ENCODE measurements at places on chromosomes 11 and 22.

- DNase-seq: no peak
Observed at GRCh38 chr11:12968101-12968500, 41.0 kb upstream of the RASSF10 start.

DNA sequence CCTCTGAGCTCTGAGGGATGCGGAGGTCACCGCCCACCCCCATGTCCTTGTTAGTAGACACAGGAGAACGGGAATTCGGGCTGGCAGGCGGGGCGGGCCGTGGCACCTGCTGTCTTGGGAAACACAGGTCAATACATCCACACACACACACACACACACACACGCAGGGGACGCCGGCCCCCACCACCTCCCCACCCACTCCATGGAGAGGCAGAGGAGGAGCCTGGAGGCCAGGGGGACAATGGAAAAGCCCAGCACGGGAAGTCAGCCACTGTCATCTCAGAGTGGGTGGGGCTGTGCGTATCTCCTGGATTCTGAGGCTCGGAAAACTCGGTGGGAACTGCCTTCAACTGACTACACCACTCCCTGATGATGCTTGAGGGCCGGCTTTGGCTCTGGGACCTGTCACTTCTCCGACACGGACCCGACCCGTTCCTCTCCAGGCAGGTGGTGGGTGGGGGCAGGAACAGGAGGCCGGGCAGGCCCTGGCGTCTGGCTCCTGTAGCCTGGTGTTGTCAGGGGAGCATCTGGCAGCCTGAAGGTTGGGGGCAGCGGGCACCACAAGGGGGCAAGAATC is 18.5 kb upstream of the TMEM184B start:
- DNase-seq: no peak

GRCh38 chr11:2256293-2256913 is 14.0 kb downstream of the ASCL2 start:
- no peak for DNase-seq

DNA sequence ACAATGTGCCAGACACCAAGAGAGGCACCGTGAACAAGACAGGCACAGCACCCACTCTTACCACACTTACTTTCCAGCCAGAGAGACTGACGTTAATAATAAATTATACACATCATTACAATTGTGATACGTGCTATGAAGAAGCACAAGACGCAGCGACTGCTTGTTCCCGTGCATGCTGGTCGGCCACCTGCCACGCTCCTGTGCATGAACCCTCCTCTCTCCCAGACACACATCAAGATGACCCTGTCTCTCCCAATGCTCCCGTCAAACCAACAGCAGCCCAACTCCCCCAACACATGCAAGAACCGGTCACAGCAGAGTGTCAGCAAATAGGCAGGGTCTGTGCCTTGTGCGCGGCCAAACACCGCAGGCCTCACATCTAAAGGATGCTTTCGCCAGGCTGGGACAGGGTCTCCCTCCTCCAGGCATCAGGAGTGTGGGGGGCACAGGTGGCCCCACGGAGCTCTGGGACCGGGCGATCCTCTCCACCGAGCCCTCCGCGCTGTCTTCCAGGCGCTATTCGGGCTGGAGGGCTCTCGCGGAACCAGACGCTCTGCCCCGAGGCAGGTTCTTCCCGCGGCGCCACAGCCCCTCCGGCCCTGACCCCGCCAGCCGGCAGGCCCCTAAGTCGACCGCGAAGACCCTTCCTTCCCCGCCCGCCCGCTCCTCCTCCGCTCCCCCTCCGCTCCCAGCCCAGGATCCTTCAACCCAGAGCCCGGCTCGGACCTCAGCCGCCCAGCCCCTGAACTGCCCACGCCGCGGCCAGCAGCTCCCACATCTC is 533 bp downstream of the SERGEF start:
- no peak for DNase-seq

DNA sequence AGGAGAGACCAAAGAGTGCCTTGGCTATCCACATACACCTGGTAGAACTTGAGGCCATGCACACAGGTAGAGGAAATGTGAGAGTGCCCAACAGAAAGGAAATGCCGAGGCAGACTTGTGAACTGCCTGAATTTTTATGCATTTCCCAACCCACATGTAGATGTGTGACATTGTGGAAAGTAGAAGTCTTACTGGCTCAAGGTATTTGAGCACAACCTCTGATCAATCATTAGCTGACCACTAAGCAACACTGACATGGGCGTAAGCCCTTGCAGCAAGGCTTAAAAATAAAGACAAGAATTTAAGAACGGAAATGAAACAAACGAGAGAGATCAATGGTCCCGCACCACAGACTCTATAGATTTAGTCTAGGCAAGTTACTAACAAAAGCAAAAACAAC is 62.6 kb downstream of the POLD3 start:
- DNase-seq: no peak

DNA sequence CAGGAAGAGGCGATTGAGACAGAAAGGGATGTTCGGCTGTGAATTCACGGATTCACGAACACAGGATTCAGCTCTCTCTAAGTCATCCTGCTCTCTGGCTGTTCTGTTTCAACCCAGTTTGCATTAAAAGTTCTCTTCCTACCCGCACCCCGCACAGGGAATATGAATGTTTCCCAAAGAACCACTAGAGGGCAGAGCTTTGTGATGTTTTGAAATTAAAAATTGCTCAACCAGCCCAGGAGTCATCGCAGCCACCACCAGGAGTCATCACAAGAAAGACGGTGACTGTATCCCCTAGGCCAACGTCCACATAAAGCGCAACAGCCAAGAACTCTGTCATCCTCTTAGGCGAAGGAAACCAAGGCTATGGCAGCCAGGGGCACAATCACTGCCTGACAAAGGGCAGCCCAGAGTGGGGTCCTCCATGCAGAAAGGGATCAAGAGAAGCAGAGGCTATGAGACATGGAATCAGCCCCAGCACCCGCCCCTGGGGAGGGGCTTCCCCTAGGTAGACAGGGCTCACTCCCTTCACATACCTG is 122.4 kb downstream of the WT1 start:
- DNase-seq: peak; percentile 47

DNA sequence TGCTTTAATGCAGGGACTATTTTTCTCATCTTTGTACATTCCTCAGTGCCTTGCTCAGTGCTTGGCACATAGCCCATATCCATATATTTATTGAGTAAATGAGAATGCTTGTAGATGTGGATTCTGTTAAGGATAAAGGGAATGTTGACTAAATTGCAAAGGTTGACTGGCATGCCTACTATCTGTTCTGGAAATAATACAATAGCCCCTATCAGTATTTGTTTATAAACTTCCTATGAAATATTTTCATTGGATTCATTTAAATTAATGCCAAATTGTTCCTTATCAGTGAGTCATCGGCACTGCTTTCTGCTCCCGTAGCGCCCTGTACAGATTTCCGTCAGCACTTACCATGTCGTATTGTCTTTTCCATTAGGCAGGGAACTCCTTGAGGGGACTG is 8.0 kb downstream of the RNF121 start:
- no peak for DNase-seq

GRCh38 chr11:20754933-20755332 is 85.5 kb downstream of the NELL1 start:
- DNase-seq: no peak

DNA sequence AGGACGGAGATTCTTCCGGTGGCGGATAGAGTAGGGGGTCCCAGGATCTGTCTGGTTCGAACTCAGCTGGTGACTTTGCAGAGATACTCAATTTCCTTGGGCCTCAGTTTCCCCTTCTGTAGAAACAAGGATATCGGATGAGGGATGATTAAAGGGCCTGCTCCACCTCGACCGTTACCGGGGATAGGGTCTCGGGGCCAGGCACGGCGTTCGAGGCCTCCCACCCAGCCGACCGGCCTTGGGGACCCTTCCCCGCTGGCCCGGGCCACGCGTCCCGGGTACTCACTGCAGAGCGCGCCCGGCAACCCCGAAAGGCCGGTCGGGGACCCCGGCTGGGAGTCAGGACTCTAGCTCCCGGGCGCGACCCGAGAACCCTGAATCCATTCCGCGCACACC is 321 bp downstream of the RHBDD3 start:
- DNase-seq: no peak

- no peak for DNase-seq
Observed at GRCh38 chr11:35602160-35602793, 16.0 kb upstream of the FJX1 start.

DNA sequence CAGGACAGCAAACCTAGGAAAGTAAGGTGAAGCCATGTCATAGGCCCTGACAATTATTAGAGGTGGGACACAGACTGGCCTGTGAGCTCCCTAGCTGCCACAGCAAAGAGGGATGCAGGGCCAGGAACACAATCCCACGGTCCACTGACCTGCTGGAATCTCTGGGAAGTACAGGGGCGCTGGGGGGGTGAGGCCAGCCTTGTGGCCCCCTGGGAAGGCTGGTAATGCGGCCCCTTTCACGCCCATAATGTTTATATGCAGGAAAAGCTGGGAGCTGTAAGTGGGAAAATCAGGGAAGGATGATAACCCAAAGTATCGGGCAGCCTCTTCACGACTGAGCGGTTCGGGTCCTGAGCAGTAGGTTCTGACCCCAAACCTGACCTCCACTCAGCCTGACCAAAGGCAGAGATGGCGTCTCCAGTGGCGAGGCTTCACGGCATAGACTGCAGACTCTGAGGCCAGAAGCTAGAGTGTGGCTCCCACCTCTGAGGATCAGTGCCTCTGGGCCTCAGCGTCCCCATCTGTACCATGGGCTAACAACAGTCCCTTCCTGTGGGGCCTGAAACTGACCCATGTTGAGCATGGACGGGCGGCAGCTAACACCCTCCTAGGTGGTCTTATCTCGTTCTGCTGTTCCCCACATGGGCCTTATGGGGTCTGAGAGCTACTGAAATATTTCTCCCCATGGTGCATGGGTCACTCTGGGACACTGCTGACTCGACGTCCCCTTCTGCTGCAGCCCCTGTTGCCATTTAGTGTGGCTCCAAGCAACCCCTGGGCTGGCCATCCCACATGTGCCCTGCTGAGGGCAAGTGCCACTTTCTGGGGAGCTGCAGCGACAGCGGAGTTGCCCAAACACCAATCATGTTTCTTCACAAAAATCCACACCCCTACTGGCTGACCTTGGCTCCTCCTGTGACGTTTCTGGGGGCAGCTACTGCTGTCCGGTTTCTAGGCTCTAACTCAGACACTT is 101.8 kb downstream of the PHF21B start:
- no peak for DNase-seq

DNA sequence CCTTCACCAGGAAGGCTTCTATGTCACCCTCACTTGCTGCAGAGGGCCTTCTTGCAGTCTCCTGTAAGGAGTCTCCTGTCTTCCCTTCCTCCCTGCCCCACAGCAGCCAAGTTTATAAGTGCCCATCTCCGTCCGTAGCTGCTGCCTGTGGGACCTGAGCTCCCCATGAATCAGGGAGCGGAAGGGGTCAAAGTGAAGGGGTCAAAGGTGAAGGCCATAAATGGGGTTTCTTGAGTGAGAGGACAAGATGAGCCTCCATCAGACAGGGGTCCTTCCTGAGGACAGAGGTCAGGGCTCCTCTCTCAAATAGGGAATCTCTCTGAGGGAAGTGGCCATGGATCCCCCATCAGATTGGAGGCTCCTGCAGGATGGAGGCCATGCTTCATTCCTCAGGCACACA is 44.4 kb downstream of the ARRB1 start:
- DNase-seq: no peak

DNA sequence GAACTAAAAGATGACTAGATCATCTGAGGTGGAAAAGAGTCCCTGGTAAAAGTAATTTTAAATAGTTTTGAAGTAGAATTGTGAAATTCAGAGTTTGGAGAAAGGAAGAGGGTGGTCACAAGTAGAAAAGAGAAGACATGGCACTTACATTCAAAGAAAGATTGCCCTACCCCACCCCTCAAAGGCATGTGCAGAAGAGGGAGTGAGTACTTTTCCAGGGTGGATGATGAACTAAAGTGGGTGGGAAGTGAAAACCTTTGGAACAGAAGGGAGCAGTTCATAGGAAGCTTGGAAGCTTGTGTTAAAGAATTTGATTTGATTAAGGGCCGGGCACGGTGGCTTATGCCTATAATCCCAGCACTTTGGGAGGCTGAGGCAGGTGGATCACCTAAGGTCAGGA is 23.6 kb downstream of the SREBF2 start:
- DNase-seq: no peak

- no peak for DNase-seq
Observed at GRCh38 chr22:28864878-28865596, 18.3 kb upstream of the ZNRF3 start.

GRCh38 chr11:70799386-70799785 is 401.1 kb downstream of the CTTN start:
- peak; percentile 57 for DNase-seq

- no peak for DNase-seq
Observed at GRCh38 chr11:87628026-87628580, 547.1 kb downstream of the RAB38 start.

DNA sequence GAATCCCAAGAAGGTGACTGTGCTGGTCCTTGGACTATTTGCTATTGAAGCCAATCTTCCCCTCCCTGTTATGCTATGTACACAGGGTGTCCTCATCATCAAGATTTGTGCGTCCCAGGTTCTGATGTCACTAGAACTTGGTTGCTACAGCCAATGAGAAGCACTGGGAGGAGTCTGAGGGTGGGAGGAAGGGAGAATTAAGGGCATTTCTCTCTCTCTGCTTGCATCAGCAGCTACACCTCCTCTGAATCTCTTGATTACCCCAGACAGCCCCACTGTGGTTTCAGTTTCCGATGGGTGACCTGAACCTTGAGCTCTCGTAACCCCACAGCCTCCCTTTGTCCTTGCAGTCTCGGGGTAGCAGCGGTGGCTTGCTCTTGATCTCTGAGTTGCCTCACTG is 212.4 kb upstream of the SESN3 start:
- no peak for DNase-seq

DNA sequence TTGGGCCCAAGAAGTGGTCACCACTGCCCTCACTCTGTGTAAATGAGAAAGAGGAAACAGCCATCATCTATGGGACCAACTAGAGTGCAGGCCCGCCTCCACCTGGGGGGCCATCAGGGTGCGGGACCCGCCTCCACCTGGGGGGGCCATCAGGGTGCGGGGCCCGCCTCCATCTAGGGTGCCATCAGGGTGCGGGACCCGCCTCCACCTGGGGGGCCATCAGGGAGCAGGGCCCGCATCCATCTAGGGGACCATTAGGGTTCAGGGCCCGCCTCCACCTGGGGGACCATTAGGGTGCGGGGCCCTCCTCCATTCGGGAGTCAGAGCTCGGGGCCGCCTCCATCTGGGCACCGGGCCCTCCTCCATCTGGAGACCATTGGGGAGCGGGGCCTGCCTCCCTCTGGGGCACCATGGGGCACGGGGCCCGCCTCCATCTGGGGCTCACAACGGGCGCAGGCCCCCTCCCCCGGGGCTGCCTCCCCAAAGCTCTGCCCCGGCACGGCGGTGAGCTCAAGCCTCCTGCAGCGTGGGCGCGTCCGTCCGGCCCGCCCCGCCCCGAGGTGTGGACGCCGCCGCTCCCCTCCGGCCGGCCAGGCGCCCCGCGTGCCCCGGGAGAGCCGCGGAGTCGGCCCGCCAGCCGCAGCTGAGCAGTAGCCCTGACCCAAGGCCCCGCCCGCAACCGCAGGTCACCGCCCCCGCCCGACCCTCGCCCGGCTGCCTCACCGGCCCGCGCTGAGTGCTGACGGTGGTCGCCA is 512 bp downstream of the TOLLIP start:
- DNase-seq: peak; percentile 5

Data from stromal cell of bone marrow (primary cell).